Hematopoietic multipotent progenitor cell treated with erythropoietin and hydrocortisone succinate and interleukin-3 and kit ligand, for 8 days (in vitro differentiated cells): ENCODE measurements at places on chromosomes 6 and 20.
A peak's percentile ranks its signal among the peaks of the same experiment; 100 is the strongest.

DNA sequence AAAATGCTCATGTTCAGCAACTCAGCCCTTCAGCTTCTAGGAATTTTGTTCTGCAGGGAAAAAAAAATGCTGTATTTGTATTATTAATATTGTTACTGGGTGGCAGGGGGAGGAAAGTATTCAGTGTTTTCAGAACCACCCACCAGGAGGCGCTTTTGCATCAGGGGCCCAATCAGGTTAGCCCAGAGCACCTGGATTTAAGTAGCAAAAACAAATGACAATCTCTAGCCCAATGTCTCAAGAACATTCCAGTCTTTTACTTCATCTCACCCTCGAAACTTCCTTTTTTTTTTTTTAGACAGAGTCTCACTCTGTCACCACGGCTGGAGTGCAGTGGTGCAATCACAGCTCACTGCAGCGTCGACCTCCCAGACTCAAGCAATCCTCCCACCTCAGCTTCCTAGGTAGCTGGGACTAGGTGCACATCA is 635 bp upstream of the C20orf203 start:
- DNase-seq = peak; percentile 82

DNA sequence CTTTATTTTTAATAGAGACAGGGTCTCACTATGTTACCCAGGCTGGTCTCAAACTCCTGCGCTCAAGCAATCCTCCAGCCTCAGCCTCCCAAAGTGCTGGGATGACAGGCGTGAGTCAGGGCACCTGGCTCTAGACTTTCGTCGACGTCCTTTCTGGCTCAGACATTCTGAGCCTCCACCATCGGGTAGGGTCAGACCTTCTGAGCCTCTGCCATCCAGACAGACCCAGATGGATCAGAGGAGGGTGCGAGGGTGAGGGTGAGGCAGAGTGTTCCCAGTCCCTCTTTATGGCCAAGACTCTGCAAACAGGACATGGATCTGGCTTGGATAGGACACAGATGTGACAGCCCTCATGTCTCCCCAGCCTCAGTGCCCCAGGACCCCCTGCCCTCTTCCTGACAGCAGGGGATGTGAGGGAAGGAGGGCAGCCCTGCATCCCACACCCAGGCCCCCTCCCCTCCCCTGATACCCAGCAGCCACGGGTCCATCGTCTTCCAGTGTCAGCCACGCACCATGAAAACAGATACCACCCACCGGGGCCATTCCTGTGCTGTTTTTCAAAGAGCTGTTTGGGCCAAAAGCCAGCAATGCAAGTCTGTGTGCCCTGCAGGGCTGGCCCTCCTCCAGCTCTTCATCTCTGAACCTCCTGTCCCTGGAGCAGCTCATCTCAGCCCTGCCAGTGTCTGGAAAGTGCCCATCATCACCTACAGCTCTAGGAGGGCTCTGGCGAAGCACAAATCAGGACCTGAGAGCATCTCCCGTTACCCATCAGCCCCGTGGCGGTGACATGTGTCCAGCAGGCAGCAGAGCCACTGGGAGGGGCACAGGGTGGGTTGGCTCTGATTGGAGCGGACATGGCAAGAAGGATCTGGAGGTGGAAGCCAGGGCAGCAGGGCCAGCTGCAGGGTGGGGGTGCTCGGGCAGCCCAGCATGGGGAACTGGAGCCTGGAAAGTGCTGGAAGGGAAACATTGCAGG is 208.4 kb downstream of the PREX1 start:
- DNase-seq = no peak

DNA sequence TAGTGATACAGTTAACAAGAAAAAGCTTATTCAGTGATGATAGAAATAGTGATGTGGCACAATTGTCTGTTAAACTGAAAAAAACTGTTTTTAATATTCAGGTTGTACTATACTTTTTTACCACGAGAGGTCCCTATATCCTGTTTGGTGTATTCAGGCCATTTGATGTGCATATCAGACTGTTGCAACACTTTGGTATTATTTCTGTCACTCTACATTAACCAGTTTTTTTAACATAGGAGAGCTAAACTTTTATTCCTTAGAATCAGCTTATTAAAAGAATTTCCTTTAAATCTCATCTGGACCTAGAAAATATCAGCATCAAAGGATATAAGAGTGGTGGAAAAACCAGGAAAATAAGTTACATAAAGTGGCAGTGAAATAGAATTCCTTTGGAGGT is 36.8 kb downstream of the TSPYL4 start:
- peak; percentile 78 for DNase-seq

GRCh38 chr6:25173246-25173645 is 105.9 kb upstream of the CARMIL1 start:
- DNase-seq = no peak

DNA sequence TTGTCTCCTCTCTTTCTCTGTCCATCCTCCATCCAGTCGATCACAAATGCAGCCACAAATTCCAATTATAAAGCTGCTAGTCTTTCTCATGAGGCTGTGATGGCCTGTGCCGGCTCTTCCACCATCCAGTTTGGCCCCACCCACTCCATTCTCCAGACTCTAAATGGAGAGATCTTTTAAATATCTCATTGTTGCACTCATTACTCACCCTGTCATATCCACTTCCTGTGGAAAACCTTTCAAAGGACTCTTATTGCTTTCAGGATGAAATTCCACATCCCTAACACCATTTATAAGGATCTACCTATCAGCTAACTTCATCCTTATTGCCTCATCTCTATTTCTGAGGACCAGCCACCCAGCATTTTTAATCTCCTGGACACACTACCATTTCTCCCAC is 70.6 kb downstream of the NRN1 start:
- DNase-seq = no peak

DNA sequence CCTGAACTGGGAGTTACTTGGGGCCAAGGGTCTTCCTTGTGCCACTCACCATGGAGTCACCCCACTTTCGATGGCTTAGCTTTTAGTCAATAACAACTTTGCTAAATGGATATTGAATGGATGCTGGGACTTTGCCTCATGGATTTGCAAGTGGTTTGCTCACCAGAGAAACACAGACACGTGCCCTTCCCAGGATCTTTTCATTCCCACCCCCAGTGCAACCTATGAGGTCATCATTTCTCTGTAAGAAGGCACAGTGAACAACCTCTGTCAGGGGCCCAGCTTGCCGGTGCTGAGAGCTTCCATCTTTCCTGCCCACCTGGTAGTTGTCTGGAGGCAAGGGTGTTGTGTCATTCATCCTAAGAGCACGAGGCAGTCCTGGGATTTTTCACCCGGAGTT is 256.8 kb upstream of the PMEPA1 start:
- DNase-seq = no peak

GRCh38 chr20:32480371-32481241 is 104.5 kb downstream of the NOL4L start:
- DNase-seq = no peak

GRCh38 chr6:26604026-26604425 is 7.3 kb downstream of the ABT1 start:
- DNase-seq = no peak

- peak; percentile 62 for DNase-seq
These were observed 52.3 kb downstream of the HBS1L start for GRCh38 chr6:135002229-135002844.

DNA sequence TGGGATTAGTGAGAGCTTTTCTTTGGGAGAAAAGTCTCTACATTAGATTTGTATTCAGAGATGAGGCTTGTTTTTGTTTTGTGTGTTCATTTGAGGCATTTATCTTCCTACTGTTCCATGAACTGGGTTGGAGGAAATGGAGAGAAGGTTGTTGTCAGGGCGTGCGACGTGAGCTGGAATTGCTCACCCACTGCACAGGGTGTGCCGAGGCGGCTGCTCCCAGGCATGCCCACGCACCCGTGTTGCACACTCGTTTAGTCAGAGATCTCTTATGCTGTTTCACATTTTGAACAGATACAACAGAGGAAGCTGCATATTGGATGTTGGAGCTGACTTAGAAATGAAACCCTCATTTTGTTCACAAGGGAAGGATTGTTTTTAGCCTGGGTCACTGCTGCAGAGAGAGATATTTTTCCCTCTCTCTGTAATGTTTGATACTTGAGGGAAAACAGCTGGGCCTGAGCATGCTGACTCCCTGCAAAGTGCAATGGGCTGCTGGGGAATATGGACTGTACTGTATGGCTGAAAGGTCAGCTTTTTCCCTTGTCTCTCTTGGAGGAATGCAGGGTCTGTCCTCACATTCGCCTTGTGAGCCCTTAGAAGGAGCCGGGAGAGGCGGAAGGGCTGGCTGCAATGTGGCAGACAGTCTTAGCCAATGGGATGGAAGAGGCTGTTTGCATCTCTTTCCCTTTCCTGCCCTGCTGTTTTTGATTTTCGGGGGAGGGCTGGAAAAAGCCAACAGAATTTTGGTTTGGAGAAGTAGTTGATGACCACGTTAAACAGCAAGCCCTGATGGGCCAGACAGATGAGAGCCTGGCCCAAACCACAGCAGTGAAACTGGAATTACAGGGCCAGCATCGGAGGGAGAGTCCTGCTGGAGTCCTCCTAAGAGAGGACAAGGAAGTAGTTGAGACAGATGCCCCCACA is 170.8 kb downstream of the SASH1 start:
- no peak for DNase-seq

- no peak for DNase-seq
These were observed 86.6 kb downstream of the SMOC2 start for GRCh38 chr6:168527451-168528210.

DNA sequence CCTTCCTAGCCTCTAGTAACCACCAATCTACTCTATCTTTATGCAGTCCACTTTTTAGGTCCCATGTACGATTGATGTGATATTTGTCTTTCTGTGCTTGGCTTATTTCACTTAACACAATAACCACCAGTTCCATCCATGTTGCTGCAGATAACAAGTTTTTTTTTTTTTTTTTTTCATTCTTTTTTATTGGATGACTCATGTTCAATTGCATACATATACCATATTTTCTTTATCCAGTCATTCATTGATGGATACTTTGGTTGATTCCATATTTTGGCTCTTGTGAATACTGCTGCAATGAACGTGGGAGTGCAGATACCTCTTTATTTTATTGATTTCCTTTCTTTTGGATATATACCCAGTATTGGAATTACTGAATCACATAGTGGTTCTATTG is 600.4 kb upstream of the FLRT3 start:
- DNase-seq = no peak
